ENCODE measurements at places on chromosomes 5 and 9.

GRCh38 chr9:35112257-35113020, 3.2 kb downstream of the ATOSB start:
- DNase-seq, result no peak

- no peak for DNase-seq
These were observed 440.6 kb upstream of the PAPPA start for GRCh38 chr9:115712981-115713380.

DNA sequence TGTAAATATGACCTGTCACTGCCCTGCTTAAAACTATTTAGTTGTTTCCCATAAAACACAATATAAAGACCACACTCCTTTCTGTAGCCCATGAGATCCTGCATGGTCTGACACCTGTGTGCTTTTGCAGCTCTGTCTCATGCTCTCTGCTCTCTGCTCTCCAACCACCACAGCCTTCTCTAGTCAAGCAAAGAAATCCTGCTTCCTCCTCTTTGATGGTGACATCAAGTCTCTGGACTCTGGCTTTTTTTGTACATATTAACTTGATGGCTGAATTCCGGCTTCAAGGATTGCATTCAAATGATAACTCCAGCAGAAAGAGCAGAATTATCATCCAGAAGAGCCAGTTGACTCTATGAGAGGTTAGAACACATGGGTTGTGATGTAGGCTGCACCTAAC, 58.2 kb downstream of the CHSY3 start:
- DNase-seq, result no peak

DNA sequence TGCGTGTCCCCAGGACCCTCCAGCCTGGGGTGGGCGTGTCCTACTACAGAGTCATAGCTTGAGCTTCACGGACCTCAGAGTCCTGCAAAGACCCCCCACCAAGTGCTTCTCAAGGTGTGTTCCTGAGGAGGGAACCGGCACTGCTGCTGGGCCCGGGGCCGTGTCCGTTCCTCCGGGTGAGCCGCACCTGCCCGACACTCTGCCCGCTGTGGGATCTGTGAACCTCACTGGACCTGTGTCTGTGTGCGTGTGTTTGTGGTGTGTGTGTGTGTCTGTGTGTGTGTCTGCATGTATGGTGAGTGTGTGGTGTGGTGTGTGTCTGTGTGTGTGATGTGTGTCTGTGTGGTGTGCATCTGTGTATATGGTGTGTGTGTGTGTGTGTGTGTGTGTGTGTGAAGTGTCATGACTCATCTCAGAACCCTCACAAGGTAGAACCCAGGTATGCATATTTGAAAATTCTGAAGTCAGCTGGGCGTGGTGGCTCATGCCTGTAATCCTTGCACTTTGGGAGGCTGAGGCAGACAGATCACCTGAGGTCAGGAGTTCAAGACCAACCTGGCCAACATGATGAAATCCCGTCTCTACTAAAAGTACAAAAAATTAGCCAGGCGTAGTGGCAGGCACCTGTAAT, 40.9 kb upstream of the RXRA start:
- no peak for DNase-seq

GRCh38 chr5:109739741-109740728, 50.3 kb downstream of the MAN2A1 start:
- DNase-seq, result no peak
